ENCODE measurements at places on chromosomes 11 and 22.
A peak's percentile ranks its signal among the peaks of the same experiment; 100 is the strongest.

DNA sequence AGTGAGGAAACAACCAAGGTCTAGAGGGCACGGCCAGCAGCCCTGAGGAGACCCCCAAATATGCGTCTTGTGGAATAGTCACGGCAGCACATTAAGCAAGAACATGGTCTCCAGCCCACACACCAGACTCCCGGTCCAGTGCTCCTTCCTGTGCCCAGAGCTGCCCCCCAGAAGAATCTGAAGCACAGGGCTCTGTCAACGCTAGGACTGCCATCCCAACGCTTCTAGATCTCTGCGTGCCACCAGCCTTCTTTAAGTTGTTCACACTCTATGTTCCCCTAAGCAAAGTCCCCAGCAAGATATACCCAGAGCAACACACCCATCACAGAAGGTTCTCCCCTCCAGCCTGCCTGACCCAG, 3.5 kb upstream of the SEC14L2 start:
- no peak for DNase-seq

- no peak for DNase-seq
These were observed 81.9 kb upstream of the SLC25A18 start for GRCh38 chr22:17481424-17481823.

DNA sequence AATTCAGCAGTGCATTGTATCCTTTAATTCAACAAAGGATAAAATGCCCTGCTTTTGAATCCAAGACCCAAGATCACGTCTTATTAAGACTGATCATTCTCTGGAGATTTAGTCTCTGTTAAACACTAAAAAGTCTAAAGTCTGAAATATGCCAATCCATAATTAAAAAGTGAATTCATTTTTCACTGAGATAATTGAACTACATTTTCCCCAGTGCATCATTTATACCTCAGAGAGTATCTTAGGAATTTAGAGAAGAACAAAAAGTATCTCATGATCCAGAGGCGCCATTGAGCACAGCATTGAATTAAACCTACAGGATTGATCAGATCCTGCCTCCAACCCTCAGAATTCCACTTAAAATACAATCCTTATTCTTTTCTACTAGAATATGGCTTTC, 5.4 kb downstream of the OR5AP2 start:
- DNase-seq, result no peak

DNA sequence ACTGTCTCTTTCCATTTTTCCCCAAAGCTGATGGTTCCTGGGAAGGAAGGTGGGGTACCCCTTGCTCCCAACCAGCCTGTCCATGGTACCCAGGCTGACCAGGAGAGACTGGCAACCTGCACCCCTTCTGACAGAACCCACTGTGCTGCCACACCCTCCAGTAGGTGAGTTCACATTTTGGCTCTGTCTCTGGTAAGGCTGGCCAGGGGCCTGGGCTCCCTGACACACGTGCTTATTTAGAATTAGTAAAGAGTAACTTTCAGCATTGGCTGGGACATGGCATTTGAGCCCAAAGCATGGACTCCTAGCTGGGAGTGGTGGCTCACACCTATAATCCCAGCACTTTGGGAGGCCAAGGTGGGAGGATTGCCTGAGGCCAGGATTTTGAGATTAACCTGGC, 35.1 kb downstream of the ARHGAP1 start:
- no peak for DNase-seq

DNA sequence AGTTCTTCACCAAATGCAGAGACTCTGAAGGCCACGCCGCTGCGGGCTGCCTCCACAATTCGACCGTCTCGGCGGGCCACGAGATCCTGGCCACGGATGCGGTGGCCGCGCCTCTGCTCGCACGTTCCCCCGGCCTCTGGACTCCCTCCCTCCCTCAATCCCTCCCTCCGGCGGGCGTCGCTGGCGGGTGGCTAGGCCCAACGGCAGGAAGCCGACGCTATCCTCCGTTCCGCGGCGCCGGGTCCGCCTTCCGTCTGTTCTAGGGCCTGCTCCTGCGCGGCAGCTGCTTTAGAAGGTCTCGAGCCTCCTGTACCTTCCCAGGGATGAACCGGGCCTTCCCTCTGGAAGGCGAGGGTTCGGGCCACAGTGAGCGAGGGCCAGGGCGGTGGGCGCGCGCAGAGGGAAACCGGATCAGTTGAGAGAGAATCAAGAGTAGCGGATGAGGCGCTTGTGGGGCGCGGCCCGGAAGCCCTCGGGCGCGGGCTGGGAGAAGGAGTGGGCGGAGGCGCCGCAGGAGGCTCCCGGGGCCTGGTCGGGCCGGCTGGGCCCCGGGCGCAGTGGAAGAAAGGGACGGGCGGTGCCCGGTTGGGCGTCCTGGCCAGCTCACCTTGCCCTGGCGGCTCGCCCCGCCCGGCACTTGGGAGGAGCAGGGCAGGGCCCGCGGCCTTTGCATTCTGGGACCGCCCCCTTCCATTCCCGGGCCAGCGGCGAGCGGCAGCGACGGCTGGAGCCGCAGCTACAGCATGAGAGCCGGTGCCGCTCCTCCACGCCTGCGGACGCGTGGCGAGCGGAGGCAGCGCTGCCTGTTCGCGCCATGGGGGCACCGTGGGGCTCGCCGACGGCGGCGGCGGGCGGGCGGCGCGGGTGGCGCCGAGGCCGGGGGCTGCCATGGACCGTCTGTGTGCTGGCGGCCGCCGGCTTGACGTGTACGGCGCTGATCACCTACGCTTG, at the start of gene FUT4:
TSS of gene FUT4 (plus strand) at position 227 of the 951 bp plus-strand sequence. CDS start at position 440, 213 bp downstream.
- DNase-seq, result peak; percentile 84

- DNase-seq, result no peak
These were observed 223 bp downstream of the WT1 start for GRCh38 chr11:32435152-32435480.

DNA sequence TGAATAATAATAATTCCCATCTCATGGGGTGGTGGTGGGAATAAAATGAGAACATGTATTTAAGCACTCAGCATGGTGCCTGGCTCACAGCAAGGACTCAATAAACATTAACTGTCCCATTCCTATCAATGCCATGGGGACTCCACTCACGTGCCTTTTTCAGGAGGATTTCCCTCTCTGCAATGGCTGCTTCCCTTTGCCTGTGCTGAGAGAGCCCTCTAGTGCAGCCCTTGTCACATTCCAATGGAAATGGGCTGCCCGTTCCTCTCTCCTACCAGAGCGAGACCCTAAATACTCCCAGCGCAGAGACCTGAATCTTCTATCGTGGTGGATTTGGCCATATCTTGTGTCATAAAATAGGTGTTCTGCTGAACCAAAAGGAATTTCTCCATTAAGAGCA, 621.5 kb upstream of the B3GAT1 start:
- DNase-seq, result no peak

GRCh38 chr11:128762031-128762430, 68.2 kb downstream of the FLI1 start:
- DNase-seq, result no peak

GRCh38 chr11:48036011-48036410, 55.7 kb downstream of the PTPRJ start:
- DNase-seq, result no peak

DNA sequence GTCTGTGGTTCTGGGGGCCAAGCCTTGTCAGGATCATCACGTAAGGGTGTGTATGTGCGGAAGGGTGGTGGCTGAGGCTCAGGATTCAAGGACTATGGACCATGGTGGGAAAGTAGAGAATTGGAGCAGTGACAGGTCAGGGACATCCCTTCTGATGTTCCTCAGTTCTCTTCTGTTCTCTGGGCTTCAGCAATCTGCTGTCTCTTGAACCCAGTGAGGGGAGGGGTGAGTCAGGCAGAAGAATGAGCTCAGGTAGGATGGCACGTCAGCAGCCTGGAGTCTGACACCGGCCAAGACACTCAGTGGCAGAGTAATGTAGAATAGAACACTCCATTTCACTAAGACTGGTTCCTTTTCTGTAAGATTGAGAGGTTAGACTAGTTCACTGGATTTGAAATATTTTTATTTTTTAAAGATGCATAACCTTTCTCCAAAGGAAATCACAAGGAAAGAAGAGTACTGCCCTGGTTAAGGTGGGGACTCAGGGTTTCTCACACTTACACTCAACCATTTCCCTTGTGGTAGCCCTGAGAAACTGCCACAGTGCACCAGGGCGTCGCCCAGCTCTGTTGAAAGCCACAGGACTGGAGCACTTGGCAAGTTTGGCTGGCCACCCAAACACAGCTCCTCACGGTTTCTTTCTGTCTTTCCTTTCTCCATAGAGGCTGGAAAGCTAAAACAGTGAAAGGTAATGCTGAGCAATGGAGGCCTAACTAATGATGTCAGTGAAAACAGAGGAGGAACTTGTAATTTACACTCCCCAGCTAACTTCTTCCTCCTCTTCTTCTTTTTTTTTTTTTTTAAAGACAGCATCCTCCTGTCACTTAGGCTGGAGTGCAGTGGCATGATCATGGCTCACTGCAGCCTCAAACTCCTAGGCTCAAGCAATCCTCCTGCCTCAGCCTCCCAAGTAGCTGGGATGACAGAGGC, 23.1 kb upstream of the MICAL2 start:
- peak; percentile 57 for DNase-seq

DNA sequence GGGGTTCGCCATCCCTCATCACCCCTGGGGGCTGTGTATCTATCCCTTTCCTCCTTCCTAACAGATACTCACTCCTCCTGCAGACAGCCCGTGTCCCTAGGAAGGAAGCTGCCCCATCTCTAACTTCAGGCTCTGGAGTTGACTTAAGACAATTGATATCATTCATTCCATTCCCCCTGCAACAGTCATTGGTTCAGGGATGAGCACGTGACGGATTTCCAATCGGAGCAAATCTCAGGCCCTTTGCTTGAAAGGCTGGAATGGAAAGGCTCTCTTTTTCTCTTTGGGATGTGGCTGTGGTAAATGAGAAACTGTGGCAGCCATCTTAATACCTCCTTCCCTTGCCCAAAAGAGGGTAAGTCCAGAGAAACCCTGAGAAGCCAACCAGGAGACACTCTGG, 5.0 kb upstream of the SCUBE2 start:
- no peak for DNase-seq

- DNase-seq, result no peak
These were observed 100.4 kb downstream of the GALNT18 start for GRCh38 chr11:11521306-11522002.
